Stomach (tissue), 19 donors: ENCODE measurements at places on chromosomes 16 and 17. TPM values are rescaled to one million over a fixed set of nuclear protein-coding genes. Genes with fewer than 3 reads are reported as not detected.

MT4 gene
- total RNA-seq: not detected

MPP2 gene
- 0.43 TPM for total RNA-seq

GRCh38 chr16:84459941-84460405 is 44.5 kb downstream of the MEAK7 start:
- H3K27me3 ChIP-seq: no peaks in the 10 kb centered on the region
- H3K36me3 ChIP-seq: peaks cover 24% of the 10 kb centered on the region
- H3K4me1 ChIP-seq: peaks cover 3% of the 10 kb centered on the region
- no peak for DNase-seq

- no peak for DNase-seq
- H3K27me3 ChIP-seq: no peaks in the 10 kb centered on the region
- no peak overlapping the region for H3K27ac ChIP-seq
- H3K36me3 ChIP-seq: no peaks in the 10 kb centered on the region
These were observed 42.9 kb downstream of the SYT17 start for GRCh38 chr16:19210968-19211367.

GRCh38 chr17:37787055-37787757 is 42.3 kb upstream of the HNF1B start:
- H3K36me3 ChIP-seq: no peaks in the 10 kb centered on the region
- H3K27me3 ChIP-seq: no peaks in the 10 kb centered on the region
- H3K4me3 ChIP-seq: no peak overlapping the region
- H3K27ac ChIP-seq: no peak overlapping the region

GRCh38 chr16:19108409-19109287 is 5.1 kb upstream of the ITPRIPL2 start:
- no peaks in the 10 kb centered on the region for H3K27me3 ChIP-seq
- H3K27ac ChIP-seq: peak overlapping the region; percentile 72
- no peaks in the 10 kb centered on the region for H3K36me3 ChIP-seq
- DNase-seq: peak; percentile 64

DNA sequence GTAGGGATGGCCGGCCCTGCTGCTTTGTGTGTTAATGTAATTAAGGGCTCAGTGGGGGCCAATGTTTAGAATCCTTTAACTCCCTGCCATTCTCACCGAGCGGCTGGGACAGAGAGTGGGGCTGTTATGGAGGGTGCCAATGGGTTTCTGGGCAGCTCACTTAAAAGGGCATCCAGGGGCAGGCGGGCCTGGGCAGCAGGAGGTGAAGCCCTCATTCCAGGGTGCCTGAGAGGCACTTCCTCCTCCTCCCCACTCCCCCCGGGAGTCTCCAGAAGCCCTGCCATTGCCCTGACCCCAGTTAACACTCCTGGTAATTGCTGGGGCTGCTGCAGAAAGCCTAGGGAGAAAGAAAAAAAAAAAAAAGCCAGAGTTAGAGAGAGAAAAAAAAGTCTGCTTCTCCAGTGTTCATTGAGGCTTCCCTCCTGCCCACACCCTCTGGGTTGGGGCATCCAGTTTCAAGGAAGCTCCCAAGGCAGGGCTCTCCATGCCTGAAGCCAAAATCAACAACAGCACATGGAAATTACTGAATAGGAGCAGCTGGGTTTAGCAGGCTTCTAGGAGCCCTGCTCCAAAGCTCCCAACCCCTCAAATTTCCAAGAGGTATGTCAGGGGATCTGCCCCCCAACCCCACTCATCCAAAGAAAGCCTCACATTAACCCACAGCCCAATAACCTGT is 28.0 kb downstream of the CUEDC1 start:
- H3K27ac ChIP-seq: peak overlapping the region; percentile 58
- peaks cover 82% of the 10 kb centered on the region for H3K4me1 ChIP-seq
- H3K27me3 ChIP-seq: no peaks in the 10 kb centered on the region

DNA sequence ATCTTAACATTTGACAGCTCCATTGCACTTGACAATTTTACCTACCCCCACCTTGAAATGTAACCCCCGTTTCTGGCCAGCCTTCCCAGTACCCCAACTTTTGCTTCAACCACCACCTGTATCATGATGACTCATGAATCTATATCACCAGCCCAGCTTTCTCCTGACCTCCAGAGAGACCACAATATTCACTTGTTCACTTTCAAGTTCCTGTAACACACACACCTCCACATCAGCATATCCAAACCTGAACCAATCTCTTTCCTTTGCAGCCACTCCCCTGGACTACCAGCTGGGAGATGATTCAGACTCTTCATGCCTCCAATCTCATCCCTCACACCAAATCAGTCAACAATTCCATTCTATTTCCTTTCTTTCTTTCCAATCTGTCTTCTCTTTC is 8.0 kb downstream of the SMG6 start:
- no peak overlapping the region for H3K4me3 ChIP-seq
- H3K36me3 ChIP-seq: peaks cover 94% of the 10 kb centered on the region
- H3K27ac ChIP-seq: no peak overlapping the region
- H3K4me1 ChIP-seq: no peaks in the 10 kb centered on the region
- no peak for DNase-seq

ARL6IP1 gene
- total RNA-seq: 60.3 TPM

GRCh38 chr16:73371584-73372319 is 323.8 kb upstream of the ZFHX3 start:
- H3K27ac ChIP-seq: no peak overlapping the region
- no peaks in the 10 kb centered on the region for H3K36me3 ChIP-seq

UNK gene
- 102 TPM for total RNA-seq

DNA sequence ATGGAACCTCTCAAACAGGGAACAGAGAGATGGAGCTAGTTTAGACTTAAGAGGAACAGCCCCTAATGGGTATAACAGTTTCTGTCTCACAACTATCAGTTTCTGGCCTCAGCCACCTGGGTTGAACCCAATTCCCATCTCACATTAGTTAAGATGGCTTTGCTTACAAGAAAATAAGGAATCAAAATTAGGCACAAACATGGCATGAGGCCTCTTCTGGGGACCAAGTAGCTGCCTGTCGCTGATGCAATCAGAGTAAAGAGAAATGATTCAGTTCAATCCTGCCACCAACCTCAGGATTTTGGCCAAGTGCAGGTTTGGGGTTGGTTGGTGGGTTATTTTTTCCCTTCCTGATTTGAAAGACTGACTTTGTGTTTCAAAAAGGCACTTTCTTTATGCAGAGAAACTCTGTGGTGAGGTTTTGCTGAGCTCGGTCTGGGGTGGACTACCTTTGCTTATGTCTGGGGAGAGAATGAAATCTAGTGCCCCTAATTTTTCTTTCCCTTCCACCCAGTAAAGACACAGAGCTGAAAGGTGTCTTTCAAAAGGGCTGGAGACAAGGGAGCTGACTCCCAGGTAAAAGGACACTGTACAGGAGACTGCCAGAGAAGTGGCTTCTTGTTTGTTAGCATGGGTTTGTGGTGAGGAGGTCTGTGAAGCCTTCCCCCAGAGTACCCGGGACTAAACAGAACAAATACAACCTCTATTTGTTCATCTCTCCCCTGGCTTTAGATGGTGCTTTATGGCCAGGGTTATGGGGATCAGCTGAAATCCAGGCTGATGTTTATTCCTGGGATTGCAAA is 44.8 kb upstream of the NFAT5 start:
- H3K27ac ChIP-seq: no peak overlapping the region
- no peak overlapping the region for H3K4me3 ChIP-seq
- DNase-seq: no peak
- no peaks in the 10 kb centered on the region for H3K36me3 ChIP-seq

DNA sequence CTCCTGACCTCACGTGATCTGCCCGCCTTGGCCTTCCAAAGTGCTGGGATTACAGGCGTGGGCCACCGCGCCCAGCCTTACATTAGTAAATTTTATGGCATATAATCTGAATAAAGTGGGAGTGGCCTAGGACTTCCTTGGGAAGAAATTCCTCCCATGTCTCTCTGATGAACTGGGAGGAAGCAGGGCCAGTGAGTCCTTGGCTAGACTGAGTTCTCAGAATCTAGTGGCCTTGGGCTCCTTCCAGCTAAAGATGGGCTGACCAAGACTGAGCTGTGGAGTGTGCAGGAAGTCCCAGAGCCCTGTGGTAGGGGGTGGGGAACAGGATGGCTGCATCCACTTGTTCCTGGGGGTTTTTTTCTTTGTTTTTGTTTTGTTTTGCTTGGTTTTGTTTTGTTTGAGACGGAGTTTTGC is 10.0 kb upstream of the NAGLU start:
- H3K27ac ChIP-seq: peak overlapping the region; percentile 58
- H3K27me3 ChIP-seq: no peaks in the 10 kb centered on the region
- peaks cover 77% of the 10 kb centered on the region for H3K4me1 ChIP-seq
- H3K36me3 ChIP-seq: peaks cover 18% of the 10 kb centered on the region
- DNase-seq: no peak

DNA sequence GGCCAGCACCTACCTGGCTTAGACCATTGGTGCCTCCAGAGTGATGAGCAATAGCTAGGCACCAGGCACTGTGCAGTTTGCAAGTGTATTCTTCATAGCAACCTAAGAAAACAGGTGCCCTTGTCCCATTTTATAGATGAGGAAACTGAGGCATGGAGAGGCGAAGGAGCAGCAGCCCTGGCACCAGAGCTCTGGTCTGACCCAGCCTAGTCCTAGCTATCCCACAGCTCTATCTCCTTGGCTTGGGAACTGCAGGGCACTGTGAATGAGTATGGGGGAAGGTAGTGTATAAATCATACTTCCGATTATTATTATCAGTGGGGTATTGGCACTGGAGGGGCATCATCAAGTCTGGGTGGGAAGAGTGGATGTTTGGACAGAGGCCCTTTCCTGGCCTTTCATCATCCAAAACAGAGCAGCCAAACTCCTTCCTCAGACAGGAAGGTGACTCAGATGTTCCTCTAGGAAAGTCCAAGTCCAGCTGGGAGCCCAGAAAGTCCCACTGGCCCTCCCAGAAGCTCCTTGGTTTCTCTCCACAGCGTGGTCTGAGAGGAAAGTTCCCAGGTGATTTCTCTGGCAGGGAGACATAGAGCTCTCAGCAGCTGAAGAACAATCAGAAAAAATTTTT is 32.0 kb upstream of the PLLP start:
- no peaks in the 10 kb centered on the region for H3K27me3 ChIP-seq
- DNase-seq: peak; percentile 34

GRCh38 chr17:3914312-3914670 is 2.0 kb downstream of the P2RX1 start:
- H3K27me3 ChIP-seq: no peaks in the 10 kb centered on the region
- H3K4me1 ChIP-seq: peaks cover 58% of the 10 kb centered on the region
- peak overlapping the region; percentile 70 for H3K27ac ChIP-seq

- H3K36me3 ChIP-seq: no peaks in the 10 kb centered on the region
- H3K4me3 ChIP-seq: no peak overlapping the region
- H3K4me1 ChIP-seq: no peaks in the 10 kb centered on the region
These were observed 68.3 kb upstream of the BCAR1 start for GRCh38 chr16:75319513-75320411.

- H3K4me1 ChIP-seq: no peaks in the 10 kb centered on the region
- no peaks in the 10 kb centered on the region for H3K36me3 ChIP-seq
- DNase-seq: no peak
- H3K27me3 ChIP-seq: peaks cover 4% of the 10 kb centered on the region
- H3K4me3 ChIP-seq: no peak overlapping the region
These were observed 134.1 kb downstream of the RGS9 start for GRCh38 chr17:65271296-65271695.

B9D1 gene
- total RNA-seq: 22.8 TPM

ADAP2 gene
- 4.6 TPM for total RNA-seq

DNA sequence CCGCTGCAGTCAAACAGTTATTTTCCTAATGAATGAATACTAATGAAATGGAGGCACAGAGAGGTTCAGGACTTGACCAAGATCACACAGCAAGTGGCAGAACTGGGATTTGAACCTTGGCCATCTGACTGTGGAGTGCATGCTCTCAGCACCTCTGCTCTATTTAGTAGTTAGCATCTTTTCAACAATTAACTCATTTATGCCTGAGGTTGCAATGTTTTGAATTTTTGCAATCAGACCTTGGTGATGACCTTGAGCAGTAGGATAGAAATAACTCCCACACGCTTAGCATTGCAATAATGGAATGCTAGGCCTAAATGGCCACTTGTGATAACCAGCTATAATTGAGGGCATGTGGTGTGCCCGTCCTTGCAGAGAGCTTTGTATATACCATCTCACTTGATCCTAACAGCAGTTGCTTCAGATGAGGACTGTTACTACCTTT is 31.0 kb downstream of the NAGPA start:
- no peaks in the 10 kb centered on the region for H3K4me1 ChIP-seq
- no peaks in the 10 kb centered on the region for H3K27me3 ChIP-seq
- no peak overlapping the region for H3K4me3 ChIP-seq
- H3K36me3 ChIP-seq: no peaks in the 10 kb centered on the region
- H3K27ac ChIP-seq: no peak overlapping the region
- no peak for DNase-seq

- no peaks in the 10 kb centered on the region for H3K27me3 ChIP-seq
- H3K4me1 ChIP-seq: no peaks in the 10 kb centered on the region
- H3K4me3 ChIP-seq: no peak overlapping the region
- no peaks in the 10 kb centered on the region for H3K36me3 ChIP-seq
These were observed 48.3 kb downstream of the CCT6B start for GRCh38 chr17:34913001-34913400.

- no peaks in the 10 kb centered on the region for H3K4me1 ChIP-seq
- DNase-seq: no peak
- H3K27me3 ChIP-seq: no peaks in the 10 kb centered on the region
- no peaks in the 10 kb centered on the region for H3K36me3 ChIP-seq
- H3K4me3 ChIP-seq: no peak overlapping the region
These were observed 183.5 kb upstream of the CPHXL start for GRCh38 chr16:75909746-75910145.

DNA sequence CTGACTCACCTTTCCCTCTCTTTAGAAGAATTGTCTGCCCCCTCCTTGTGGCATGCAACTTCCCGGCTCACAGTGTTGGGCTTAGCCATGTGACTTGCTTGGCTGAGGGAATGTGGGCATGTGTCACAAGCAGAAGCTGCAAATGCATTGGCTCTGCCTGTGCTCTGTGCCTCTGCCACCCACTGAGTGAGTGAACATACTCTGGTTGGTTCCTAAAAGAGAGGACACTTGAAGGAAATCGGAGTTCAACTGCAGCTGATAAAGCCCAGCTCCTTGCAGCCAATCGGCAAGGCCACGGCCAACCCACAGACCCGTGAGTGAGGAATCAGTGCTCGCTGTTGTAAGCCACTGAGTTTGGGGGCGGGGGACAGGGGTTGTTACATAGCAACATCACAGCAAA is 10.9 kb upstream of the GINS2 start:
- H3K27me3 ChIP-seq: no peaks in the 10 kb centered on the region
- no peaks in the 10 kb centered on the region for H3K4me1 ChIP-seq
- H3K27ac ChIP-seq: no peak overlapping the region
- DNase-seq: peak; percentile 60

CLEC10A gene
- 4.8 TPM for total RNA-seq

MEIOC gene
- not detected for total RNA-seq

STUB1 gene
- 307 TPM for total RNA-seq

GRCh38 chr17:3157218-3157617 is 29.9 kb upstream of the OR1G1 start:
- no peaks in the 10 kb centered on the region for H3K4me1 ChIP-seq
- H3K36me3 ChIP-seq: no peaks in the 10 kb centered on the region
- H3K4me3 ChIP-seq: no peak overlapping the region
- H3K27ac ChIP-seq: no peak overlapping the region
- peaks cover 3% of the 10 kb centered on the region for H3K27me3 ChIP-seq

ADCY7 gene
- 18.0 TPM for total RNA-seq

GRCh38 chr17:49725452-49726130 is 17.8 kb upstream of the SLC35B1 start:
- no peak overlapping the region for H3K4me3 ChIP-seq
- peaks cover 32% of the 10 kb centered on the region for H3K36me3 ChIP-seq
- DNase-seq: no peak

SLC2A4 gene
- total RNA-seq: 23.7 TPM

GRCh38 chr16:27951489-27952120 is 111.9 kb downstream of the GSG1L start:
- no peak overlapping the region for H3K27ac ChIP-seq
- no peaks in the 10 kb centered on the region for H3K4me1 ChIP-seq
- no peak overlapping the region for H3K4me3 ChIP-seq
- DNase-seq: peak; percentile 1
- no peaks in the 10 kb centered on the region for H3K27me3 ChIP-seq
- H3K36me3 ChIP-seq: no peaks in the 10 kb centered on the region

SCNN1G gene
- 20.4 TPM for total RNA-seq
